A172 (cell line): ENCODE measurements at places on chromosomes 11 and 22. TPM values are rescaled to one million over a fixed set of nuclear protein-coding genes. Genes with fewer than 3 reads are reported as not detected.

The PGR gene
- total RNA-seq = not detected in 2 replicates

The RFPL2 gene
- total RNA-seq = not detected in 2 replicates

The KRTAP5-1 gene
- not detected in 2 replicates for total RNA-seq

The AGBL2 gene
- 1.8 and 2.8 TPM in 2 replicates for total RNA-seq

The CNIH2 gene
- total RNA-seq = 0.72 and 1.9 TPM in 2 replicates

The CD59 gene
- 615 and 682 TPM in 2 replicates for total RNA-seq

The TRIM66 gene
- 1.4 and 1.8 TPM in 2 replicates for total RNA-seq

DNA sequence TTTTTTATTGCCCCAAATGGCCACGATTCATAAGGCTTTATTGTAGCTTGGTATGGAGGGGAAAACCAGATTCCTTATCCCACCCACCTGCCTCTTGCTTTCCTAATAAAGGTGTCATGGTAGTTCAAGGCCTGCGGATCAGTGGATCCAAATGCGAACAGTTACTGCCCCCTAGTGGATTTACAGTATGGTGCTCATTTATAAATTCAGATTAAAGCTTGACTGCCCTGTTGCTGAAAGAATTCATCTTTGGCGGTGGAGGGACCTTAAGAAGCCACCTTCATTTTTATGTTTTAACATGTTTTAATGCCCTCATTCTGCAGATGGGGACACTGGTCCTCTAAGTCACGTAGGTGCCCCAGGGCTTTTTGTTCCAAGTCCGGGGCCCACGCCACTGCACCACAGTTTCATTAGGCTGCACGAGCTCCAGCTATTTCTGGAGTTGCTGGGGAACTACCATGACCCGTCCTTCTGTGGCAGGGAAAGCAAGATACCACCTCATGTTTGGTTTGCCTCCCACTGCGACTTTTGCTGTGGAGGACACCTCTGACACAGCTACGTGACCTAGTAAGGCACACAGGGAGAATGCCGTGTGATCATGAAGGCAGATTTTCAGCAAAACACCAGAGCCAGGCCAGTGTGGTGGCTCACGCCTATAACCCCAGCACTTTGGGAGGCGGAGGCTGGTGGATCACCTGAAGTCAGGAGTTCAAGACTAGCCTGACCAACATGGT lies 15.6 kb upstream of the INCENP start:
- peak; percentile 55 for DNase-seq

GRCh38 chr22:43498856-43499253 lies 87.0 kb downstream of the MPPED1 start:
- no peak for DNase-seq

DNA sequence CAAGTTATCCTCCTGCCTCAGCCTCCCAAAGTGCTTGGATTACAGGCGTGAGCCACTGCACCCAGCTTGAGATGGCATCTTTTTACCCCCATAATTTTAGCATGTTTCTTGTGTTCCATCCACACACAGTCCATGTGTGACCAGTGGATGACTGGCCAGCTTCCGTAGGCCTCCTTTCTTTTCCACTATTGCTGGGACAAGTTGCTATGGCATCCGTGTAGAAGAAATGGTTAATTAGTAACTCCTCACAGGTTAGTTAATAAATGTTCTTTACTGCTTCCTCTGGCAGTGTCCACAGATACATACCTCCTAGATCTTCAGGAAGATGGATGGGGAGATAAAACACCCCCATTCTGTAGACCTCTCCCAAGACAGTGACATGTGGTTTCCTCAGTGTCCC lies 154.3 kb upstream of the RASSF10 start:
- DNase-seq = no peak

DNA sequence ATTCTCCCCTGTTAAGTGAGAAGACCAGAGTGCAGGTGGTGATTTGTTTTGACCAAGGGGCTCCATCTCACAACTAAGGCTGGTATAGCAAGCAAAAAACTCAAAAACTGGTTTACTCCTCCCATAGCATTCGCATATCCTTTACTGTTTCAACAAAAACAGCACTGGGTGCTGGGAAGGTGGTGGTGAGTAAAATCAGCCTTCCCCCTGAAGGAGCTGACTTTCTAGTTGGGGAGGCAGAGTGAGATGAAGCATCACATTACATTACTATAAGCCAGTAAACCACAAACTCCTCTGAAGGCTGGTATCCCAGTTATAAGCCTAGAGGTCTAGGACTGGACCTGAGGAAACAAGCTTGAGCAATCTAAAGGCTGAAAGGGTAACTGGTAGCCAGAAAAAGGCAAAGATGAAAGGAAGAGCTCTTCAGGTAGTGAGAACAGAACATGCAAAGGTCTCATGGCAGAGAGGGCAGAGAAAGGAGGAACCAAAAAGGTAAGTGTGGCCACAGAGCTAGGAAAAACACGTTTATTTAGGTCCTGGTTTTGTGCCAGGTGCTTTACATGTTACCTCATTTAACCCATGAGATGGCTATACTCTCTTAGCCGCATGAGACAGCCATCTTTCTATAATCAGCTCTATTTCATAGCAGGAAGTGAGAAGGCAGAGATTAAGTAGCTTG lies 22.3 kb downstream of the TMEM123 start:
- no peak for DNase-seq

DNA sequence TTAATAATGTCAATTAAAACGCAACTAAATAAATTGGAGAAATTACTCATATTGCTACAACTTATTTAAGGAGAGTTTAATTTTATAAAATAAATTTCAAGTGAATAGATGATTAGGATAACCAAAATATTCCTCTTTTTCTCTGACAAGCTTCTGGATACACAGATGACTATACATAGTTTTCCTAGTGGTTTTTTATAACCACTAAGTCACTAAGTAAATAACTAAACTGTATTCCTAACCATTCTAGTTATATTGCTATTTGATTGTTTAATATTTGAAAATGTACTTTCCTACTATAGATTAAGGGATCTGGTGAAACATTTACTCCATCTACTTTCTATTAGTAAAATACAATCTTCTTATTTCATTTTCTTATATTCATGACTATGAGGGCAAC lies 4.7 kb upstream of the ANGPTL5 start:
- no peak for DNase-seq

GRCh38 chr22:28438183-28438768 lies 241.4 kb downstream of the TTC28 start:
- no peak for DNase-seq

DNA sequence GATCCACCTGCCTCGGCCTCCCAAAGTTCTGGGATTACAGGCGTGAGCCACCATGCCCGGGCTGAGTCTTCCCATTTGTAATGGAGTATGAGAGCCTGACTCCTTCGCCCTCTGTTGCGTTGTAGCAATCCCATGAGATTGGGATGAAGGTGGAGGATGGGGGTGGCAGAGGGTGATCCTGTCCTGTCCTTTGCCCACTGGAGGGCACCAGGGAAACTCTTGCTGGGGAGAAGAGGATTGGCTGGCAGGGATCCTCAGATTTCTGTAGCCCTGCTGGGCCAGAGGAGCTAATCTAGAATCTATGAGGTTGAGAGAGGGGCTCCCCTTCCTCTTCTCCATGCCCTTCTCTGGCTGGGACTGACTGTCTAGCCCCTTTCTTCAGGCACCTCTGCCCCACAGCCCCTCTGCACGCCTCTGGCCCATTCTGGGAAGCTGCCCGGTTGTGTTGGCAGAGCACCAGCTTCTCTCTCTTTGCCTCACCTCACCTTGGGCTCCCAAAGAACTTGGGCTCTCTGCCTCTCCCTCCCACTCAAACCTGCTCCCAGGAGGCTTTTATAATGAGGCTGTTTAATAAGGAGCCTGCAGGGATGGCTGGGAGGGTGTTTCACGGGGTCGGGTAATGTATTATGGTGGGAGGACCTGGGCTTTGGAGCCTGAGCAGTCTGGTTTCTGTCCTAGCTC lies 9.5 kb upstream of the CATSPER1 start:
- DNase-seq = no peak

DNA sequence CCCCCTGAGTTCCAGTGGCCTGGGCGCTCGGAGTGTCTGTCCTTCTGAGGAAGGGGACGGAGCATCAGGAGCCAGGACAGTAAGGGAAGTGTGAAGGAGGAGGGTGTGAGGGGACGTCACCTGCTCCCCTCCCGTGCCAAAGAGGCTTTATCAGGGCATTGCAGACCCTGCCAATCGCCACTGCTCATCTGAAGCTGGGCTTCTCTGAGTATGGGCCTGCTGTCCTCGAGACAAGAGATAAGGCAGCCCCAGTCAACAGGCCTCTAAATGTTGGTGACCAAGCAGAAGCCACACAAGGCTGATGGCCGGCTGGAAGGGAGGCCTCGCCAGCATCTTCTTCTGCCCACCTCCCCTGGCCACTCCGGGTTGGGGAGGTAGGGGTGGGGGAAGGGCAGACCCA lies 29.8 kb downstream of the LIF start:
- DNase-seq = no peak

GRCh38 chr11:134862587-134863195 lies 450.6 kb upstream of the B3GAT1 start:
- no peak for DNase-seq

DNA sequence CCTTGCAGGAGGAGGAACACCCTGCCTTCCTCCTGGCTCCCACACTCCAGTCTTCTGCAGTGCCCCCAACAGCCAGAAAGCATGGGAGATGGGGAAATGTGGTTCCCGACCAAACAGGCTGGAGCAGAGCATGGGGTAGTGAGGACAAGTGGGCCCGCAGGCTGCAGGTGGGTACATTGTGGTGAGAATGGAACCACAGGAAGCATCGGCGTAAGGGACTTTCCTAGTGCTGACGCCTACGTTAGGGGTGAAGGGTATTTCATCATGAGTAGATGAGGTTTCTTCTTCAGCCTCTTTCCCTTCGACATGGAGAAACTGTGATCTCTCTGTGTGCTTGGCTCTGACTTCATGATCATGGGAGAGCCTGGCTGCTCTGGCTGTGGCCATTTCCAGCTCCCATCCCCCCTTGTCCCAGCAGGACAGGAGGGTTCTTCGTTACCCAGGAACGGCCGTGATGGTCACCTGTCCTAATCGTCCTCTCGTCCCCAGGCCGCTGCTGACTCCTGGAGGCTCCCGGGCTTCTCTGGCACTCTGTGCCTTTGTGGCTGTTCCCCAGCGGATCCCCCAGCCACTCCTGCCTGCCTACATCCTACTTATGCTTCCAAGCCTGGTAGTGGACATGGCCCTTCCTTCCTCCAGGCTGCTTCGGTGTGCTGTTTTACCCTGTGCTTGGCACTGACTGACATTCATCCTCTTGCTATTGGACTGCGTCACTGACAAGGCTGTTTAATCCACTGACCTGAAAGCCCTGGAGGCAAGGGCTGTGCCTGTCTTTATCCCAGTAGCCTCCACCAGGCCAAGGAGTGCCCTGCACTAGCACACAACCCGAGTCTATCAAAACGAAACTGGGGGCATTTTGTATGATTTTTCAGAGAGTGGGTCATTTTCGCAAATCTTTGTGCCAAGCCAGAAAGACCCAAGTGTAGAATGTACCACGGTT lies 65.2 kb upstream of the CECR2 start:
- no peak for DNase-seq

GRCh38 chr11:15374418-15374817 lies 259.7 kb downstream of the INSC start:
- DNase-seq = no peak

- DNase-seq = no peak
These were observed 52.3 kb downstream of the RASSF10 start for GRCh38 chr11:13061294-13061990.

- no peak for DNase-seq
These were observed 198.3 kb downstream of the GRIK4 start for GRCh38 chr11:120709808-120710207.

- DNase-seq = no peak
These were observed 70.5 kb downstream of the LUZP2 start for GRCh38 chr11:24567380-24567779.

GRCh38 chr11:32451808-32452207 lies 16.5 kb upstream of the WT1 start:
- no peak for DNase-seq

- no peak for DNase-seq
These were observed 4.8 kb downstream of the BEST1 start for GRCh38 chr11:61954851-61955421.

DNA sequence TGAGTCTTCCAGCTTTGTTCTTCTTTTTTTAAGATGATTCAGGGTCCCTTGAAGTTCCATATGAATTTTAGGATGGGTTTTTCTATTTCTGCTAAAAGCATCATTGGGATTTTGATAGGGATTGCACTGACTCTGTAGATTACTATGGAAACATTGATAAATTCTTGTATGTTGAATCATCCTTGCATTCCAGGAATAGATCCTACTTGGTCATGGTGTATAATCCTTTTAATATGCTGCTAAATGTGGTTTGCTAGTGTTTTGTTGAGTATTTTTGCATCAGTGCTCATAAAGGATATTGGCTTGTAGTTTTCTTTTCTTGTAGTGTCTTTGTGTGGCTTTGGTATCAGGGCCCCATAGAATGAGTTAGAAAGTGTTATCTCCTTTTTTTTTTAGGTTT lies 34.9 kb upstream of the PHOX2A start:
- peak; percentile 25 for DNase-seq

GRCh38 chr11:1223346-1224110 lies 662 bp downstream of the MUC5B start:
- no peak for DNase-seq

DNA sequence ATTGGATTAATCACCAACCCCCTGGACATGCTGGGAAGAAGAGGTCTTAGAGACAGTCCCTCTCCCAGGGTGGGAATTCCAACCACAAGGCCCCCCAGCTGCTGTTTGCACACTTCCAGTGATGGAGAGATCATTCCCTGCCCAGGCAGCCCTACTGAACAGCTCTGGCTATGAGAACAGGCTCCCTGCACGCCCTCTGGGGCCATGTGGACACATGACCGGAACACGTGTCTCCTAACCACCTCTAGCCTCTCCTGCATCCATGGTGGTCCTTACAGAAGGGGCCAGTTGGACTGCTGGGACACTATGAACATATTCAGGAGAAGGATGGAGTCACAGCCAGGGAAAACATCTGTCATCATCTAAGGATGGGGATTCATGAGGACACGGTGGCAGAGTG lies 196.2 kb downstream of the MN1 start:
- DNase-seq = no peak
